AG04450 (cell line): ENCODE measurements at places on chromosomes 16 and 17.

DNA sequence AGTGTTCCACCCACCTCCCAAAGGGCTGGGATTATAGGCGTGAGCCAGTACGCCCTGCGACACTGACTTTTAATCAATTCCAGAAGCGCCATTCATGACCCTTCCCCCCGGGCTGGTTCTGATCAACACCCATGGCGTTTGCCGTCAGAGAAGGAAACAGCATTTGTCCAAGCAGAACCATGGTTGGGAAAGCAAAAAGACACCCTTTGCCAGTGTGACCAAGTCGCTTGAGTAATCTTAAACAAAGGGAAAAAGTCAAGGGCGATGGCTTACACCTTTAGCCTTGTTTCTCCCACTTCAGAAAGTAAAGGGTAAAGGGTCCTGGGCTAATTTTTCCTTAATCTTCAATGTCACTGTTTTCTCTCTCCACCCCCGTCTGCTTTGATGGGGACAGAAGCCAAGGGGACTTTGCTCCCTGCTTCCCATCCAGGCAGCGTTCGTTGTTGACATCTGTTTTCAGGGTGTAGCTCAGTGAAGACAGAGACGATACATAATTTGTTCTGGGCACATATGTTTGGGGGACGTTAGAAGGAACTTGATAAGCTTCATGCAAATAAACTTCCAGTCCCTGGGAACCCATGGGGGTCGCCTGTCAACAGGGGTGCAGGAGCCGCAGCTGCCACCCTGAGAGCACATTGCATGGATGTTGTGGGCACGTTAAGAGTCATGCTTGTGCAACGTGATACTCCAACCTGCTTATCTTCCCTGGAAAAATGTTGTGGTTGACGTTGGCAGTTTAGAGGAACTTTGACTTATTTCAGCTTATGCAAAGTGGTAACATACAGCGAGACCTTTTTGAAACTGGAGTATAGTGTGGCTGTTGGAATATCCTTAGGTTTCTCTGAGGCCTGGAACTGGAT is 50.6 kb upstream of the TANGO6 start:
- DNase-seq: no peak

DNA sequence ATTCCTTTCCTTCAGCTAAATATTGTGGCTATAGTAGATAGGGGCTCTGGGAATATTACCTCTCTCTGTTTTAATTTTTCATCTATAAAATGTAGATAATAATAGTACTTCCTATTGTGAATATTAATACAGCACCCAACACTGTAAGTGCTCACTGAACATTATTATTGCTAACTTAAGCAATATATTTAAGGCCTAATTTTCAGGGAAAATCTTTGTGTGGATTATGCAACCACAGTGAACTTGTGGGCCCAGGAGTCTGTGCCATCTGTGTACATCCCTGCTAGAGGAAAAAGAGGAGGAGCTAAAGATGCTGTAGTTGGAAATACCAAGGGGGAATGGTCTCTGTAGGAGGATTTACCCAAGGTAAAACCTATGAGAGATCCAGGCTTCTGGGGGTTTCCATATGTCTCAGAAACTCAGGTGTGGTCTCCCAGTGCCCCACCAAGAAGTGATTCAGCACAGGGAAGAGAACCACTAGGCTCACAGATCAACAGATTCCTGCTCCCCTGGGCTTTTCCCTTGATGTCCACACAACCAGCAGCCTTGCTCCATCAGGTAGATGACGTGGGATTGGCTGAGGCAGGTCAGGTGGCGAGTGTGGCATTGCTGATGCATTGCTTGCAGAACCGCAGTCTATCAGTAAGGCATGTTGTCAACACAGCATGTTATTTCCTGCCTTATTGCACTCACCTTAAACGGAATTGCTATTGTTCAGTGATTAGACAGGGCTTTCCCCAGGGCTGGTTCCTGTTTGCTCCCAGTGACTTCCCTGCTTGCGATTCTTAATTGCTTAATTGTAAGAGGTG is 1.6 kb upstream of the N4BP1 start:
- DNase-seq: no peak

- no peak for DNase-seq
These were observed 31.7 kb downstream of the SOCS1 start for GRCh38 chr16:11224096-11224893.

- peak; percentile 49 for DNase-seq
These were observed 360.6 kb upstream of the SOX9 start for GRCh38 chr17:71760062-71760720.

DNA sequence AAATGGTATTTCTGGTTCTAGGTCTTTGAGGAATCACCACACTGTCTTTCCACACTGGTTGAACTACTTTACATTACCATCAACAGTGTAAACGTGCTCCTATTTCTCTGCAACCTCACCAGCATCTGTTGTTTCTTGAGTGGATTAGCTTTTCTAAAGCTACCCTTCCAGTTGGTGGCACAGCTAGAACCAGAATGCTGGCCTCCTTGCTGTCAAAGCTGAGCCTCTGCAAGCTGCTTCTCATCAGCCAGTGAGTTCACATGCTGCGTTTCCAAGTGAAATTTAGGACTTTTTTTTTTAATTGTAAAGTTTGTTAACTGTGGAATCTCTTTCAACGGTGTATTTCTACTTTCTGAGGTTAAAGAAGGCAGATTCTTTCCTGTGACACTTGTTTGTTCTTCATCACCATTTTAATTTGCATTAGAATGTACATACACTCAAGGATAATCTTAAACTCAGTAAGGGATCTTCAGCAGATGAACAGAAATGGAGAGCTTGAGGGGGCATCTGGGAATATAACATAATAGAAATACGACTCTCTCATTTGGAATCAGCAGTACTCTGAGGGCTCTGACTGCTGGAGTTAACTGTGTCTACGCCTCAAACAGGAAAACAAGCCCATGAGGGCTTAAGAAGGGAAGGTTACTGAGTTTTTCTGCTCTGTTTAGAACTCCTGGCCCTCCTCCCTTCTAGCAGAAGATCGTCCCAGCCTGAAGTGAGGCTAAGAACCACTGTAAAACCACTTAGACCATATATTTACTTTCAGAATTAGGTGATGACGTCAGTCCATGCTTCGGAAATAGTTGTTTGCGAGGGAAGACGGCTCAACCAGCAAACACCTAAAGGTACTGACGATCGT is 148.4 kb upstream of the FAM20A start:
- DNase-seq: no peak

- no peak for DNase-seq
These were observed 17.3 kb downstream of the TAC4 start for GRCh38 chr17:49830605-49831004.

GRCh38 chr17:54864636-54865356 is 35.9 kb upstream of the TOM1L1 start:
- DNase-seq: no peak

GRCh38 chr16:79599837-79600637 is 500 bp downstream of the MAF start:
- DNase-seq: no peak

GRCh38 chr17:79322211-79323123 is 247.8 kb downstream of the ENGASE start:
- DNase-seq: no peak

- no peak for DNase-seq
These were observed 1.8 kb upstream of the HELZ start for GRCh38 chr17:67246653-67247415.

GRCh38 chr16:30416624-30417528 is 9.5 kb downstream of the ZNF771 start:
- no peak for DNase-seq

- DNase-seq: no peak
These were observed 78.4 kb downstream of the SLC39A11 start for GRCh38 chr17:73013816-73014663.

- DNase-seq: peak; percentile 15
These were observed 40.4 kb downstream of the TNRC6A start for GRCh38 chr16:24769806-24770205.

DNA sequence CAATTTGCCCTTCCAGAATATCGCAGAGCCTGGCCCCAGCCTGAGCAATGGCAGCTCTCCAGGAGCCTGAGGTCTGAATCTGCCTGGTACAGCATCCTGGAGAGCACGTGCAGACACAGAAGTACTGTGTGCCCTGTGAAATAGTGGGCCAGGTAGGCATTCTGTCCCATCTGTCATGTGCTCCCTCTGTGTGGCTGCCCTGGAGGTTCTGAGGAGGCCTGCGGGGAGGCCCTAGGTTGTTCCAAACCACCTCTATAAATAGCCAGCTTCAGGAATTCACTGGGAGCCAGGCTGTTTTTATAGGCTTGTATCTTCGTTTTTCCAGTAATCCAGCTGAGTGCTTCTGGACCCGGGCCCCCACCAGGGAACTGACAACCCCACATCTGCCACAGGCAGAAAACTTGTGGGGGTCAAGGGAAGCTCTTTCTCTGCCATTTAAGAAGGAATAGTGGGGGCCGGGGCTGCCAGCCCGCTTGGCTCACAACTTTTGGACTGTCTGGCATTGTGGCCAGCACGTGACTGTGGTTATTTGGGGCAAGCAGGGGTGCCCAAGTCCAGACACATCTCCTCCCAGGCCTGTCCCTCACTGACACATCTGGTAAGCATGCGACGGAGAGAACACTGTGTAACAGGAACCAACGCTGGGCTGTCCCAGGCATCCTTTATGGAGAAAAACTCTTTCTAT is 356.3 kb upstream of the TNRC6C start:
- DNase-seq: no peak

GRCh38 chr17:58331815-58332777 is 3.5 kb upstream of the TSPOAP1 start:
- DNase-seq: no peak

DNA sequence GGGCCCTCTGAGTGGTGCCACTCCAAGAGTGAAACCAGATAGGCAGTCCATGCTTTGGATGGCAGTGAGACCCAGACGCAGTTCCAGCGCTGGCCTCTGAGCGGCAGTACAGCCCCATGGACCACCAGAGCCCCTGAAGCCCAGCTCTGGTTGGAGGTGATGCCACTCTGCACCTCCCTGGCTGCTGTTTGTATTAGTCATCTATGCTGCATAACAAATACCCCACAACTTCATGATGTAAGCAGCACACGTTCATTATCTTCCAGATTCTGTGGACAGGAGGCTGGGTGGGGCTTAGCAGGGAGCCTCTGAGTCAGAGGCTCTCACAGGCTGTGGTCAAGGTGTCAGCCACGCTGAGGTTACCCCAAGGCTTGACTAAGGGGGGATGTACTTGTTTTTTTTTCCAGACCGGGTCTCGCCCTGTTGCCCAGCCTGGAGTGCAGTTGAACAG is 5.1 kb upstream of the NME4 start:
- peak; percentile 45 for DNase-seq

DNA sequence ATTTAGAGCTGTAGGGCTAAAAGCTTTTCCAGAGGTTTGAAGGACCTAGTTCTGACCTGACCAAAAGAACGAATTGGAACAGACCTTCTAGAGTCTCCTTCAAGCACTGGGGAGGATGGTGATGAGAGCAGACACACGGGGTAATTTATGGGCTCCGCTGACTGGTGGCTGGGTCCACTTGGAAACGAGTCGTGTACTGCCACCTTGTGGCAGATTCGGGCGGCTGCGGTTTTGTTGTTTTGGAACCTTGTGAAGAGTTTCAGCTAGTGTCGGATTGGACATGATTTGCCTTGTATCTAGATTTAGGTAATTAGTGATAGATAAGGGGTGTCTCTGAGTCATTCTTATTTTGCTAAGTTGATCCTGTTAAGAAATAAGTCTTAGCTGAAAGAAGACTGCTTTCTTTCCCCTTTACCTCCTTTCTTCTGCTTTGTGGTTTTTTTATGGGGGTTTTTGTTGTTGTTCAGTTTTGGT is 98.9 kb downstream of the AATF start:
- peak; percentile 57 for DNase-seq

GRCh38 chr16:66786551-66786950 is 14.8 kb downstream of the TERB1 start:
- no peak for DNase-seq

DNA sequence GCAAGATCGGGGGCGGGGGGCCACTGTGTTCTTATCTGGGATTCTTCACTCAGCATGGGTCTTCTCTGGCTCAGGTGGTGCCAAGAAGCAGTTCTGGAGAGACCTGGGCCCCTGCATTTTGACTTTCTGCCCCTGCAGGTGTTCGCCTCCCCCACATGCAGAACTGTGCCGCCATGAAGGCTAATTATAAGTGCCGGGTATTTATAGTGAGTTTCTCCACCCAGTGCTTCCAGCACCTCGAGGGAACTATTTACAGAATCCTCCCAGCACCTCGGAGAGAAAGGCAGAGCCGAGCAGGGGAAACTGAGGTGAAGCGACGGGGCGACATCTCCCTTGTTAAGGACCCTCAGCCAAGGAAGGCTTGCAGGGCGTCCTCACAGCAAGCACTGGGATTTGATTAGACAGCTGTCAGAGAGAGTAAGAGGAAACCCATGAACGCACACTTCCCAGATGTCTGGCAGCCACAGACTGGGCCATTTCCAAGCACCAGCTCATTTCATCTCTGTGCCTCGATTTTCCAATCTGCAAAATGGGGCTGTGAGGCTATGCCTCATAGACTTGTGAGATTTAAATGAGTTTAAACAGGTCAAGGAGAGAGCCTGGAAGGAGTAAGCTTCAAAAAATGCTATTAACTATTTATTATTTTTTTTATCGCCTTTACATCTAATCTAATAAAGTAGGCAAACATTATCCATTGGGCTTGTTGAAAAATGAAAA is 36.4 kb upstream of the GRIN2A start:
- DNase-seq: no peak

- no peak for DNase-seq
These were observed 14.9 kb downstream of the CPPED1 start for GRCh38 chr16:12788758-12789157.

GRCh38 chr16:2912330-2913199 is 834 bp downstream of the FLYWCH1 start:
- peak; percentile 34 for DNase-seq

DNA sequence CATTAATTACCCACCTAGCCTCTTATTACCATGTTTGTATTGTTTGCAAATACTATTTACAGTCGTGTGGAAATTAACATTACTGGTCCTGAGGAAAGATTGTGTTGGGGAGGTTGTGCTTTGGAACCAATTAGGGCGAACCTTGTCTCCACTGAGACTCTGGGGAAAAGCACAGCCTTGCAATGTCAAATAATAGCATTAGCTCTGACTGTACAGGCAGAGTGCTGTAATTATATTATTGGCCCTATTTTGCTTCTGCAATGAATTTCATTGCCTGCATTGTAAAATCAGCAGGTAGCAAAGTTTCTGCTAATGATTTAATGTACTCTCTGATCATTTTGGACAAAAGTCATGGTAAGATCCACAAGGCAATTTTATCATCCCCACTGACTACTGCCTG is 97.0 kb downstream of the WWOX start:
- DNase-seq: no peak
